Stimulated activated CD8-positive, alpha-beta memory T cell treated with anti-CD3 and anti-CD28 coated beads, Interleukin-4, amount 100 ng/mL, for 1 hour (primary cell): ENCODE measurements at places on chromosomes 6 and 20.
A peak's percentile ranks its signal among the peaks of the same experiment; 100 is the strongest.

- DNase-seq, result no peak
These were observed at the start of gene CLVS2 for GRCh38 chr6:122995921-122996793. Gene CLVS2, plus strand, starts transcription at chr6:122996235. Its CDS starts 1,543 bp downstream, at chr6:122997778.

- DNase-seq, result no peak
These were observed 224.7 kb downstream of the PTPRK start for GRCh38 chr6:128295670-128296069.

GRCh38 chr6:20366082-20366830 is 35.4 kb upstream of the E2F3 start:
- peak; percentile 3 for DNase-seq

DNA sequence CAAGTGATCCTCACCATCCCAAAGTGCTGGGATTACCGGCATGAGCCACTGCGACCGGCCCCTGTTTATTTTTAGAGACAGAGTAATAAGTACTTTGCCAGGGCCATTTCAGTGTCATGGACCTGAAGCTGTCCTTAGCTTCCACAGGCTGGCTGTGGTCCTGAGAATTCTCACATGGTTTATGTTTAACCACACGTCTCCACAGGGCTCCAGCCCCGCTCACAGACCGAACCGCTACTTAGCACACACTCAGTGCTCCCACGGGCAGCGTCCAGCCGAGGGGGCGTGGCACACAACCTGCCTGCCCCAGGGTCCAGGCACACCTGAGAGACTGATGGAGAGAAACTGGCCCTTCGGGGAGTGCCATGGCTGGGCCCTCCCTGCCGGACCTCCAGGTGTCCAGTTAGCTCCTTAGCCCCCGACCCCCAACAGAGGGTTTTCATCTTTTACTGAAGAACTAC is 11.7 kb downstream of the ACSS1 start:
- DNase-seq, result no peak

- no peak for DNase-seq
These were observed 51.0 kb upstream of the ZFP64 start for GRCh38 chr20:52242237-52243230.

DNA sequence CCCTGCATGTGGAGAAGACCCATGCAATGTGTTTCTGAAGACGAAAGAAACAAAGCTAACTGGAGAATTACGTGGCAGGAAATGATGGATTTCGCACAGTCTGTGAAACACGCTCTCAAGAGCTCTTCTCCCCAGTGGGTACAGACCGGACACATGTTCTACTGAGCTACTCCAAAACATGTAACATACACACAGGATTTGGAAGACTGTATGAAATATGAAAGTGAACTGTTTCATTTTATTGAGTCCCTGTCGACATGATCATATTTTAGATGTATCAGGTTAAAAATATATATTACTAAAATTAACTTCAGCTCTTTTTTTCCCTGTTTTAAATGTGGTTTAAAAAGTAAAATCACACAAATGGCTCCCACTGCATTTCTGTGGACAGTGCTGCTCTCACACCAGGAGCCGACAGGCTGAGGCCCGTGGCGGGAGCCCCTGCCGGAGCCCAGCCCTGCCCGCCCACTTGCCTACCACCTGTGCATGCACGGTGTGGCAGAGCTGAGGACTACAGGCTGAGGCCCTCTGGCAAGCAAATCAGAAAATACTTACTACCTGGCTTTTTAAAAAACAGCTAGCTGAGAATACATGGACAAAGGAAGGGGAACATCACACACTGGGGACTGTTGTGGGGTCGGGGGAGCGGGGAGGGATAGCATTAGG is 58.9 kb upstream of the NXT1 start:
- no peak for DNase-seq
